Activated CD4-positive, alpha-beta T cell treated with anti-CD3 and anti-CD28 coated beads, Interleukin-10, Interleukin-2, amounts not matched to agents 100 ng/mL and 50 ng/mL, durations not matched to agents 16 hours and 8 hours (primary cell): ENCODE measurements at places on chromosomes 4 and X.

- no peak for DNase-seq
Measured at GRCh38 chrX:148288451-148288850, 212.0 kb upstream of the AFF2 start.

- no peak for DNase-seq
Measured at GRCh38 chr4:120869613-120870278, 52.8 kb downstream of the PRDM5 start.

- no peak for DNase-seq
Measured at GRCh38 chr4:189505380-189505779, 435.3 kb upstream of the FRG1 start.

DNA sequence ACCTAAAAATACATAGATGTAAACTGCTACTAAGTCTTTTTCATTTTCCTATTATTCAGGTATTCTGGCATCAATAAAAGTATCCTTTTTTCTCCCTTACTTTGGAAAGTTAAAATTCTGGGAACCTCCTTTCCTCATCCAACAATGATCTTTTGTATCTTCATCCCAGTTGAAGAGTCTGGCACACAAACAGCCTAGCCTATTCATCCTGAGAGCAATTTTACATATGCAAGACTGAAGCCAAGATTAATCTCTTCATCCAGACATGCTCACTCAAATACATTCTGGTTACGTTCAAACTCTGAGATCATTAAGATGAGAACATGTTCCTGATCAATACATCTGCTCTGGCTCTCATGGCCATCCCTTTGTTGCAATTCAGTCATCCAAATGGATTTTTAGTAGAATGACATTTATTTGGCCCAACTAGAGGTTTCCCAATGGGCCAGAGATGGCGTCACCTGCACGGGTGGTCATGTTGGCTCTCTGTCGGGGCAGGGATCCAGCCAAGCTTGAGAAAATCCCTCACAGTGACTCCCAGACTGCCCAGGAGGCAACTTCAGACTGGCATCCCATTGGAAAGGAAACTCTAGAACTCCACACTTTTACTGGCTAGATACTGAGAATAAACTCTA lies 135.3 kb upstream of the VCX2 start:
- DNase-seq, result no peak

- no peak for DNase-seq
Measured at GRCh38 chr4:14592950-14593349, 409.3 kb upstream of the CPEB2 start.

DNA sequence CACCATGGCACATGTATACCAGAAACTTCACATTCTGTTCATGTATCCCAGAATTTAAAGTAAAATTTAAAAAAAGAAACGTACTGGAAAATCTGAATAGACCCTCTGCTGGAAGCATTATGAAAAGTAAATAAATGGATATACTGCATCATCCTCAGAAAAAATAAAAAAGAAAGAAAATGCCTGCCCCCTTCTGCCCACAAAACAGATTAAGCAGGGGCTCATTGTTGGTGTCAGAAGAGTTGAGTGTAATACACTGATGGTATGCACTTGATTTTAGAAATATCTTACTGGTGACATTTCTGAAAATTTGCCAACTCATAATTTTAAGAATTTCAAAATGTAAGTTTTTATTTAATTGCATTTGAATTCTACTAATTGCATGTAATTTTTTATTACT lies 77.8 kb downstream of the LRP2BP start:
- no peak for DNase-seq

DNA sequence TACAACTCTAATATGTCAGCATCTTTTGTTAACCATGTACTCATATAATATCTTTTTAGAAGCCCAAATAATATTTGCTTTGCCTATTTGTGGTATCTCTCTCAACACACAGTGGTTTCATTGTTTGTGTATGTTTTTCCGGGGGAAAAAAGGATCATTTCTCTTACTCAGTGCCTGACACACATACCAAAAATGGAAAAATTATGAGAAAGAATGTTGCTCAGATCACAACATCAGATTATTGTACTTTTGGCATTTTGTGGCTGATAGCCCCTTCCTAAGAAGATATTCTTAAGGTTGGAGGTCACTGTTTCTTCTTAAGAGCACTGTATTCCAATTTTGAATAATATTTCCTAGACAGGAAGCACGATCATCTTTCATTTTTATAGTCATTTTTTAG lies 93.6 kb downstream of the PDLIM5 start:
- DNase-seq, result no peak

GRCh38 chrX:104315555-104315954 lies 60.8 kb upstream of the ESX1 start:
- no peak for DNase-seq

DNA sequence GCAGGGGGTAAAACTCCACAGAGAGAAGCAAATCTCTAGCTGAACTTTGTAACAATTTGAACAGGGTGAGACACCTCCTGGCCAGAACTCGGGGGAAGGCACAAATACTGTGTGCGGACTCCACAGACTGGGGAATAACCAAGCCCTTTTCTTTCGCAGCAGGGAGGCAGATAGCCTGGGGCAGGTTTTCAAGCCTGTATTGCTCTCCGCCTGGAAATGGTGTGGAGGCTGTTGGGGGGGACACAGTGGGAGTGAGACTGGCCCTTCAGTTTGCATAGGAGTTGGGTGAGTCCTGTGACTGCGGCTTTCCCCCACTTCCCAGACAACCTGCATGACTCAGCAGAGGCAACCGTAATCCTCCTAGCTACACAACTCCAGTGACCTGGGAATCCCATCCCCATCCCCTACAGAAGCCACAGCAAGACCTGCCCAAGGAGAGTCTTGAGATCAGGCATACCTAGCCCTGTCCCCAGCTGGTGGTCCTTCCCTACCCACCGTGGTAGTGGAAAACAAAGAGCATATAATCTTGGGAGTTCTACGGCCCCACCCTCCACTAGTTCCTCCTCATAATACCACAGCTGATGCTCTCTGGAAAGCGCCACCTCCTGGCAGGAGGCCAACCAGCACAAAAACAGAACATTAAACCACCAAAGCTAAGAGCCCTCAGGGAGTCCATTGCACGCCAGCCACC lies 12.9 kb upstream of the SMPX start:
- no peak for DNase-seq

DNA sequence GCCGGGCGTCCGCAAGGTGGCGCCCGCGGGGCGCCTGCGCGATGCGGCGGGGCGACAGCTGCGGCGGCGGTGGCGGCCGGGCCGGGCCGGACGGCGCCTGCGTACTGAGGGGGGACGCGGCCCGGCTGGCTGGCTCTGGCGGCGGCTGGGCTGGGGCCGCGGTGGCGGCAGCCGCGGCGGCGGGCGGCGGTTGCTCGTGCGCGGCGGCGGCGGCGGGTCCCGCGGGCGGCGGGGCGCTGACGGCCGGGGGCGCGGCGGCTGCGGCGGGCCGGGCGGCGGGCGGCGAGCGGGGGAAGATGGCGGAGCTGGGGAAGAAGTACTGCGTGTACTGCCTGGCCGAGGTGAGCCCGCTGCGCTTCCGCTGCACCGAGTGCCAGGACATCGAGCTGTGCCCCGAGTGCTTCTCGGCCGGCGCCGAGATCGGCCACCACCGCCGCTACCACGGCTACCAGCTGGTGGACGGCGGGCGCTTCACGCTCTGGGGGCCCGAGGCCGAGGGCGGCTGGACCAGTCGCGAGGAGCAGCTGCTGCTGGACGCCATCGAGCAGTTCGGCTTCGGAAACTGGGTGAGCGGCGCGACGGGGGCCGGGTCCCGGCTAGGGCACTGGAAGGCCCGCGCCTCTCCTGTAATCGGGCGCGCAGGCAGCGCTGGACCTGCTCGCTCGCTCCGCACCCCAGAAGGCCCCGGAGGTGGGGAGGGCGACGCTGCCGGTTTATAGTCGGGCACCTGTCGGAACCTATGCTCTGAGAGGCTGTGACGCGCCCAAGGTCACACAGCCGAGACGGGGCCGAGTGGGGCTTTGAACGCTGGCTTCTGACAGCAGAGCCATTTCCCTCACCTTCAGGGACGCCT lies at the start of gene TADA2B:
TADA2B (plus strand) TSS at position 89 of the 853 bp plus-strand sequence; CDS start at position 297, 208 bp downstream.
- DNase-seq, result peak; percentile 59

DNA sequence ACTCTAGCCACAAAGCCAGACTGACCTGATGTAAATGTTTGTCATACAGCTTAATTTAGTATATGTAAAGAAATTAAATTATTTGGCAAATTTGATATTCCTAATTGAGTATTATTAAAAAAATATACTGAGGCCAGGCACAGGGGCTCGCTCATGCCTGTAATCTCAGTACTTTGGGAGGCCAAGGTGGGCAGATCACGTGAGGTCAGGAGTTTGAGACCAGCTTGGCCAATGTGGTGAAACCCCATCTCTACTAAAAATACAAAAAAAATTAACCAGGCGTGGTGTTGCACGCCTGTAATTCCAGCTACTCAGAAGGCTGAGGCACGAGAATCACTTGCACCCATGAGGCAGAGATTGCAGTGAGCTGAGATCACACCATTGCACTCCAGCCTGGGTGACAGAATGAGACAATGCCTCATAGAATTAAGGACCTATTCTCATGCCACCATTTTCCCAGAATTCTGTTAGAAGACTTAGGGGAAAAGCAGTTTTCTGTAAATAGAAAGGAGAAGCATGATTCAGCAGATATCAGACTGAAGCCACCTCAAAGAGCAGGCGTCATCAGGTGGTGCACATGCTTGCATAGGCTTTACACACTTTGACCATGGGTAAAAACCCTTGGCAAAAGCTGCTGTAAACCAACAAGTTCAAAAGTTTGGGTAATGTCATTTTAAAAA lies 6.1 kb downstream of the UBQLN2 start:
- peak; percentile 2 for DNase-seq

- DNase-seq, result peak; percentile 41
Measured at GRCh38 chr4:166091912-166092510, 219.0 kb downstream of the TLL1 start.

DNA sequence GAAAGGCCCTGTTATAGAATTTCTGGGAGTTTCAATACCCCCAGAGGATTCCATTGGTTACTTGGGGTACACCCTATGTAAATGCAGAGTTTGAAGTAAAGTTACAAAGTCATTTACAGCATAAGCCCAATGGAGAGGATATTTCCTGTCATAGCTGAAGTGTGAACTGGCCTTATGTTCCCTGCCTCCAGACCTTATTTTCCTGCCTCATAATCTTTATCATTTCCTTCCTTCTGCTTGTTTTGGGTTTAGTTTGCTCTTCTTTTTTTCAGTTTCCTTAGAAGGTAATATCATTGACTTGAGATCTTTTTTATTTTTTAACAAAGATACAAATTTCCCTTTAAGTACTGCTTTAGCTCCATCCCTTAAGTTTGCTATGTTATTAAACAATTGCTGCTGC lies 85.4 kb downstream of the PPEF1 start:
- no peak for DNase-seq

DNA sequence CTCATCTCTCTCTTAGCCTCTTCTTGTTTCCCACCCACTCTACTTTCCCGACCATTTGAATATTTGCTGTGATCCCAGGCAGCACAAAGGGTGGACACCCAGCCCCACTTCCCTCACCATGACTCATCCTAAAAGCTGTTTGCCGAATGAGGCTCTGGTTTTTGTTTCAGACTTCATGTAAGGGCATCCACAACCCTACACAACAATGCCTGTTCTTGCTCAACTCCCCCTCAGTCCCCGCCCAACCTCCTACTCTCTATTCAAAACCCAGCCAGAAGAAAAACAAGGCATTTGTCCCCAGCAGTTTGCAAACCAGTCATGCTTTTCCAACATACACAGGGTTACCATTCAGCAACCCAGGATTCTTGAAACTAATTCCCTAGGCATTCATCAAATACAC lies 516.5 kb upstream of the CNKSR2 start:
- DNase-seq, result no peak

DNA sequence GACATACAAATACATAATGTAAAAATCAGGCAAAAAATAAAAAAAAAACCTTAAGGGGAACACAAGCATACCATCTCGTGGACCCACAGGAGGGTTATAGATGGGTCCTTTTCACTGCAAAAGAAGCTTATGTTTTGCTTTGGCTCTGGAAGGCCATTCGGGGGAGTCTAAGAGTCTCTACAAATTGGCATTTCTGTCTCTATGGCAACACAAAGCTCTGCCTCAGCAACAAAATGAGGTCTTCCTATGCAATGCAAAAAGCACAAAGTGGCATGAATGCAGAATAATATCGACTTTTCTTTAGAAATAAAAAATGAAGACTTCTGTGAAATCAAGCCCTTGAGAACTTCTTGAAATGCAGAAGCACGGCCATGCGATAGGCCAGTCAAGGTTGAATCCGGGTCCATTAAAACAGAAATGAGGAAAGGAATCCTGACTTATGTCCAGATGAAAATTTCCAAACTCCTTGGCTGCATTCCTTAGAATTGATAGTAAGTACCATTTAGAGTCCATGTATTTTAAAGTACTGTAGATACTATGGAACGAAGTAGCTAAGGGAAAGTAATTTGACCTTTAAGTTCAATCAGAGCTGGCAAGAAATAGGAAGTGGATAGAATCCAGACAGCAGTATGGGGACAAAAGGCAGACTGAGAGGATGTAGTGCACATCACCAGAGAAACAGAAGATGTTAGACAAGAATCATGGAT lies 63.7 kb upstream of the PDLIM3 start:
- DNase-seq, result no peak

DNA sequence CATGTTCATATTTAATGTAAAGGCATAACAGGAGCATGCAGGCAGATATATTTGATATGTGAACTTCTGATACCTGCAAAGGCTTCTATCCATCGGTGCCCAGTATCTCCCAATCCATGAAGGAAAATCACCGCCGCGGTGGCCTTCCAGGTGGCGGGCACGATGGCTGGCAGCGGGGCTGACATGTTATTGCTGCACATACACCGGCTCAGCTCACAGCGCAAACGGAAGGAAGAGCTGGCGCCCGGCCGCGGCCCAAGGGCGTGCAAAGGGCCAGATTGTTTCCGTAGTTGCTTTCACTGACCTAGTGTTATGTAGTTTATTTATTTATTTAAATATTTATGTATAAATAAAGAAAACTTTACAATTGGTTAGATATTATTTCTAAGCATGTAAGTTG lies 322.7 kb upstream of the PITX2 start:
- no peak for DNase-seq

DNA sequence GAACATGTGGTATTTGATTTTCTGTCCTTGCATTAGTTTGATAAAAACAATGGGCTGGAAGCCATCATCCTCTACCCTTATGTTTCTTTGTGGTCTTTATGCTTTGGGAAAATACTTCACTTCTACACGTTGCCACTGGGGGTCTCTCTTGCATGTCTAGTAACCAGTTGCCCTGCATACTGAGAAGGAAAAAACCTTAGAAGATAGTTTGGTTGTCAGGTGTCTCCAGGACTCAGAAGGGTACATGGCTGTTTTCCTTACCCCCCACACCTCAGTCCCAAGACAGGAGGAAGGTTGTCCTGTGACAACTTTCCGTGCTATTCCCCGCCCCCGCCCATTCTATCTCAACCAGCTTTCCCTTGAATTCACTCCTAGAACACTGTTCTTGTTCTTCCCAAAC lies 62.1 kb upstream of the LANCL3 start:
- DNase-seq, result peak; percentile 4

DNA sequence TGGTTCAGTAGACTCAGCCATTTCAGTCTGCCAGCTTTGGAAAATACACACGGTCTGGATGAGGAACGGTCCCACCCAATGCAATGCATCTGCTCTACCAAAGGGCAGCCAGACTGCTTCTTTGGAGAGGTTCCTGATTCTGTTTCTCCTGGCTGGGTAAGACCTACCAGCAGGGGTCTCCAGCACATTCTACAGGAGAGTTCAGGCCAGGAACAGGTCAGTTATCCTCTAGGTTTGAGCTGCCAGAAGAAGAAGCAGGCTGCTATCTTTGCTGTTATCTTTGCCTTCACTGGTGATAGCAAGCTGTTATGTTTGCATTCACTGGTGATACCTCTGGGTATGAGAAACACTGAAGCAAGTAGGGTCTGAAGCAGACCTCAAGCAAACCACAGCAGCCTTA lies 45.5 kb upstream of the PBDC1 start:
- no peak for DNase-seq
